ENCODE measurements at places on chromosomes 2 and 18. TPM values are rescaled to one million over a fixed set of nuclear protein-coding genes. Genes with fewer than 3 reads are reported as not detected.

The RIF1 gene
- 55.9 TPM for total RNA-seq

The OSBPL6 gene
- 0.16 TPM for total RNA-seq

The ARHGAP15 gene
- 158 TPM for total RNA-seq

The PCARE gene
- not detected for total RNA-seq

The PROKR1 gene
- not detected for total RNA-seq

- no peak overlapping the region for H3K4me3 ChIP-seq
- H3K36me3 ChIP-seq = no peaks in the 10 kb centered on the region
Measured at GRCh38 chr2:18814387-18814786, 225.0 kb upstream of the NT5C1B start.

All from activated CD8-positive, alpha-beta T cell treated with anti-CD3 and anti-CD28 coated beads, Interleukin-2, amount 10 ng/mL, durations not matched to agents 7 days and 5 days (primary cell).